ENCODE measurements at places on chromosomes 5 and 9. TPM values are rescaled to one million over a fixed set of nuclear protein-coding genes. Genes with fewer than 3 reads are reported as not detected.

- no peak for DNase-seq
These were observed 722.0 kb upstream of the ADAMTS16 start for GRCh38 chr5:4418084-4418483.

- DNase-seq, result peak; percentile 33
These were observed 82.2 kb upstream of the ICE1 start for GRCh38 chr5:5340206-5340729.

- no peak for DNase-seq
These were observed 328.6 kb downstream of the PDE4D start for GRCh38 chr5:59564895-59565294.

- no peak for DNase-seq
These were observed 57.8 kb upstream of the SPINK5 start for GRCh38 chr5:148005788-148006520.

DNA sequence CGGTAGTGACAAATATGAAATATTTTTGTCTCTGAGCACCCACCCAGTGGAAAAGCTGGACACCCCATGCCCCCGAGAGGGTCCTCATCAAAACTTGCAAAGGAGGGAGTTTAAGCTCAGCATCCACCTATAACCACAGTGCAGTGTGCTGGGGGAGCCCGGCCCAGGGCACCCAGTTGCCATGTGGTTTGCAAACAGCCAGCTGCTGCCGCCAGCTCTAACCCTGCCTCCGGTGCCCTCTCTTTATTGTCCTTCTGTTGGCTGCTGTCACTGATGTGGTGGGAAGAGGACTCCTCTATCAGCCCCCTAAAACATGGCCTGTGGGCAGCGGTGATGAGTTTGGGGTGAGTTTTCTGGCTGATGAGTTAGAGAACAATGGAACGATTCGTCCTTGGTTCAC lies 160.9 kb upstream of the MVB12B start:
- no peak for DNase-seq

TLE1 gene
- 49.4 TPM for total RNA-seq

DNA sequence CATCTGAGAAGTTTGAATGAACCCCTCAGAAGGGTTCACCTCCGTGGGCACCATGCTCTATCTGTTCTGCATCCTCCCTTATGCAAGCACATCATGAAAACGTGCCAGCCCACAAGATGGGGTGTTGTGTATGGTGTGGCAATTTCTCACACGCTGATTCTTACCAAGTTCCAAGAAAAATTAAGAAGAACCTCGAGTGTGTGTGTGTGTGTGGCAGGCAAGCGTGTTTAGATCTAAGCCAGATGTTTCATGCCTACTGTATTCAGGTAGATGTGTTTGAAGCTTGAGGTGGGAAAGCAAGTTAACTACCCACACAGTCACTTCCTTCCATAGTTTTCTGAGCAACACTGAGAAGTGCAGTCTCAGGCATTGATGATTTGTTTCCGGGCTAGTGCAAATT lies 77.7 kb upstream of the GNA14 start:
- DNase-seq, result no peak

DNA sequence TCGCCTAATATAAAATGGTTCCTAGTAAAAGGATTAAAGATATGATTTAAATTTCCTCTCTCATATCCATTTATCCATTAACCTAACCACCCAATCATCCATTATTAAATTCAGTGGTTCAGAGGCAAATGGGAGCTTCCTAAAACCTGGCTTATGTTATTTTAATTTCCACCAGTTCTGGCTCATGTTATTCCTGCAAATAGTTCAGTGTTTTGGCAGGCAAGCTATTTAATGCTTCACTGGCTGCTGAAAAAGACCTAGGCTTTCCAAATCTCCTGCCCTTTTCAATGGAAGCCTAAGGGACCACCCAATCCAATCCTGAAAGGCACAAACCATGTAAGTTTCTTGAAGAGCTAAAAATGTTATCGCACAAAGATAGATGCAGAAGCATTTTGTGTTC lies 52.3 kb downstream of the POC5 start:
- DNase-seq, result no peak

- DNase-seq, result peak; percentile 88
These were observed 13.0 kb downstream of the CXXC5 start for GRCh38 chr5:139660923-139661814.

N4BP3 gene
- 8.0 TPM for total RNA-seq

MSX2 gene
- total RNA-seq, result not detected

MPDZ gene
- total RNA-seq, result 40.4 TPM

PRLR gene
- 3.3 TPM for total RNA-seq

DNA sequence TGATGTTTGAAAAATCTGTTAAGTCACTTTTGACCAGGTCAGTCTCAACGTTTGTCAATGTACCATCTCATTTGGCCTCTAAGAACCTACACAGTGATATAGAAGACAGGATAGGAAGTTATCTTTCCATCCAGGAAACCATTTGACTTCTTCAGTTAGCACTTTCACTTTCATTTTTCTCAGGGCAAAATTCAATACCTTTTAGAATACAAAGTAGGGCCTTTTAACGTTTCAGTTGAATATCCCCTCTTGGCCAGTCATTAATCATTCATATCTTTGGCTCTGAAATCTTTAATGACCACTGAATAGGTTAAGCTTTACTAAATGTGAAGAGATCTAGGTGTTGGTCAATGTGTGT lies 101.1 kb upstream of the GNAQ start:
- no peak for DNase-seq

SMIM33 gene
- not detected for total RNA-seq

GRCh38 chr5:140224658-140225057 lies 49.7 kb downstream of the CYSTM1 start:
- no peak for DNase-seq

LCN9 gene
- not detected for total RNA-seq

FBP1 gene
- total RNA-seq, result not detected

- no peak for DNase-seq
These were observed 175.6 kb downstream of the GABBR2 start for GRCh38 chr9:98533132-98533531.

DNA sequence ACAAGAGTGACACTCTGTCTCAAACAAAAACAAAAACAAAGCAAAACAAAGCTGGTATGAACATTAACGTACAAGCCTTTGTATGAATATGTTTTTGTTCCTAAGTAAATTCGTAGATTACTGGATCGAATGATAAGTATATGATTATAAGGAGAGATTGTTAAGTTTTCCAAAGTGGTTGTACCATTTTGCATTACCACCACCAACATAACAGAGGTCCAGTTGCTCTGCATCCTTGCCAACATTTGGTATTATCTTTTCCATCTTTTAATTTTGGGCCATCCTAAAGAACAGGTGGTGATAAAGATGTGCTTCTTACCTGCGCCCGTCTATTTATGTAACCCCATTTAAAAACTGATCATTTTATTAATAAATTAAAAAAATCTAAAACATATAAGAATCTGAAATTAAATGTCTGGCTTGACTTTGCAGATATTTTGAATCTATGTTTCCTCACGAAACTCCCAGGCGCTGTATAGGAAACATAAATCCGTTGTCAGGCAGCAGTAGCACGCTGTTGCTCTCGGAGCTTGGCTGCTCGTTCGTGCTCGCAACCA lies 593 bp upstream of the NAA35 start:
- DNase-seq, result no peak

ARID3C gene
- not detected for total RNA-seq

- no peak for DNase-seq
These were observed 87.3 kb downstream of the NTNG2 start for GRCh38 chr9:132249123-132249522.

GRCh38 chr5:172699999-172700364 lies 58.9 kb downstream of the NEURL1B start:
- DNase-seq, result no peak

GRCh38 chr5:75670577-75670976 lies 46.7 kb downstream of the POC5 start:
- no peak for DNase-seq

- DNase-seq, result peak; percentile 2
These were observed 22.4 kb downstream of the CCL28 start for GRCh38 chr5:43389679-43390329.

GRCh38 chr9:31185831-31186230 lies 1198.6 kb upstream of the ACO1 start:
- DNase-seq, result no peak

GRCh38 chr5:76715736-76716455 lies at the start of gene F2R:
Gene F2R, plus strand, starts transcription at chr5:76716126. Its CDS starts 182 bp downstream, at chr5:76716308.
- peak; percentile 5 for DNase-seq

CAMK4 gene
- total RNA-seq, result 130 TPM

GRIN3A gene
- 6.9 TPM for total RNA-seq

DNA sequence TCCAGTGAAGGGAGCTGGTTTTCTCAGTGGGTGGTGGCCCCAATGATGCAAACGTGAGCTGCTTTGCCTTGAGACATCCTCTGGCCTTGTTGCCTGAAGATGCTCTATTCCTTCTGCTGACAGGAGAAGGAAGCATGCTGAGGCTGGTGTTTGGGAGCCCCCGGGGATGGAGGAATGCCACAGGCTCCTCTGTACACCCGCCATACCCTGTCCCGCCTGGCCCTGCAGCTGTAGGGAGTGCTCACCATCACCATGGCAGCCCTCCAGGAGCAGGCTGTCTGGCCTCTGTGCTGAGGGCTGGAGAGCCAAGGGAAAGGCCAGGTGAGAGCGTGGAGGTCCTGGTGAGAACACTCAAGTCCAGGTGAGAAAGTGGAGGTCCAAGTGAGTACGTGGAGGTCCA lies 134.4 kb downstream of the MRPL36 start:
- no peak for DNase-seq

ALDH1A1 gene
- 1.4 TPM for total RNA-seq

SPAAR gene
- total RNA-seq, result 0.31 TPM

DNA sequence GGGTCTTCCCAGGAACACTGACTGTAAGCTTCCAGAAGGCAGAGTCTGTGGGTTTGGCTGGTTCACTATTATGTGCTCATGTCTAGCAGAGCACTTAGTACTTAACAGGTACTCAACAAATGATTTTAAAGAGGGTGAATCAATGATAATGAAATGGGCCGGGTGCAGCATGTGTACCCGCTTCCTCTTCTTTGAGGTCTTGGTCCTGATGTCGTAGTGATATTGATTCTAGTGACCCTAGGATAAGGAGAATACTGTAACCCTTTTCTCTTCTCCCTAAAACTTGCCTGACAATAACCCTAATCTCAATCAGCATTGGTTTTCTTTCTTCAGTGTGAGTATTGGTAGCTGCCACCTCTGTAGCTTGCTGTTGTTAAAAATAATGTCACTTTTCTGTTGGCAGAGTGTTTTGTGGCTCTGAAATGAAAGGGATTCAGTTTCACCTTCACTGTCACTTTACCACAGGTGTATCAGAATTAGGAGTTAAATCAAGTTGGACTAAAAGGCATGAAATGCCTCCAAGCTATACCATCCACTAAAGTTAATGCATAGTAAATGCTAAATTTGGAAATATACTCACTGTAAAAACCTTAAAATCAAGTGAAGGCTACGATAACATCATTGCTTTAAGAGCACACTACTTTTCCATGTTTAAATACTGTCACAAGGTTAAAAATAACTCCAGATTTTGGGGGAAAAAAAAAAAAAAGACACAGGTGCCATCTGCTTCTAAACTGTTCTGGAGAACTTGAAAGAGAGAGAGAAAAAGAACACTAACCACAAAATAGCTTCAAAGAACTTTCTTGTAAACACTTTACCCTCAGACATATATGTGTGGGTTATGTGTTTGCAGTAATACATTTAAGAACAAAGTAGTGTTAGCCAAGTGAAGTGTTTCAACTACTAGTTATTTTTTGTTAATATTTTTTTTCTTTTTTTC lies 6.0 kb downstream of the CAMK4 start:
- no peak for DNase-seq

- DNase-seq, result no peak
These were observed 501.2 kb downstream of the ZNF608 start for GRCh38 chr5:124245276-124245675.

DNA sequence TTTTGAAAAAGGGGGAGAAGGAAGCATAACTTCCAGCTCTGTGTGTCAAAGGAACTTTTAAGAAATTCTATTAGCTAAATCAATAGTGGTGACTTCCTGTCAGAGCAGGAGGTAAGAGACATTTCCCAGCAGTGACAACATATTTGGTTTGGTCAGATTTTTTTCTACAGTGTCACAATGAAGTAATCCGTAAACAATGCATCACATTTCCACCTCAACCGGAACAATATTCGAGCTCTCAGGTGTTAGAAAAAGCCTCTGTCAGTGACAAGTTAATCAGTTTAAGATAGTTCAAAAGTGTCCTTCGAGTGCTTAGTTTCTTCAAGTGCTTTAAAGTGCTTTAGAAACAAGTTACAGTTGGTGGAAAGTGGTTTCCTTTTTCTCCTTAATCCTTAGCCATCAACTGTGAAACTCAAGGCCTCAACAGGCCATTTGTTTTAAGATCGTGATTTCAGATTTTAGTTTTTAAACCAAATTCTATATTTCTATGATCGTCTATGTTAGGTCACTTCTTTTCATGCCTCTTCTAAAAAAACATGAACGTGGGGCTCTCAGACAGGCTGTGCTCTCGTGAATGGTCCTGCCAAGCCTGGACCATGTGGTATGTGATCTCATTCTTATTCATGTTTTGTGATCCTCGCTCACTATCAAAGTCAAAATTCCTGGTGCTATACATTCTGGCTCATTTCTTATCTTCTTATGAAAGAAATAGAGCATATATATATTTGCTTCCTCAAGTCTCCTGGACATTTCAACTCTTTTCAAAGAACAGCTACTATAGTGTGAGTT lies 181.9 kb upstream of the HMHB1 start:
- no peak for DNase-seq

PSMB7 gene
- total RNA-seq, result 145 TPM

DNA sequence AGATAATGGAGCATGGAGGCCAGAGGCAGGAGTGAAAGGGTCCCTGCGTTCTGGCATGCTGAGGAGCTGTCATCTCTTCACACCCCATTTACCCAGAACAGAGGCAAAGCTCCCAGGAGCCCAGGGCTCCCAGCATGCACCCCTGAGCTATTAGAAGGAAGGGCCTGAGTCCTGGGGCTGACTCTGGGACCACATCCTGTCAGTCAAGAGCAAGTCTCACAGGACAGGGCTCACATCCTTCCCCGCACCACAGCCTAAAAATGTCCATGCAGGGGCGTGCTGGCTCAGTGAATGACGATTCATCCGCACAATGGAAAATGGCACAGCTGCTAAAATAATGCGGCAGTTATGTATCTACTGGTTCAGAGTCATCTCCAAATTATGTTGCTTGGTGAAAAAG lies 31.4 kb downstream of the CAMK2A start:
- no peak for DNase-seq

DNA sequence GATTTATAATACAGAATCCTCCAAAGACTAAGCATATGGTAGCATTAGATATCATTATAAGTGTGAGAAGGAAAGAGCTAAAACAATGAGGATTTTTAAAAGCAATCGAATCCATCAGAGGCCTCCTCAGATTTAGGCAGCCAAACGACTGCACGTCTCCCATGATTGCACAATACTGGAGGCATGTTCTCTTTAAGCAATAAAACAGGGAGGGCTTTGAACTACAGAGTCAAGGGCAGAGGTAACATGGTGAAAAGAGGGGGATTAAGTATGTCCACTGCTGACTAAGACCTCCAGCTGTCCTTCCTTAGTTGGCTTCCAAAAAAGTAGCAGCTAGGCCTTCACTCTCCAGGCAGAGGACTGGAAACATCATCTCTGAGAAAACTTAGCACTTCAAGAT lies 298.7 kb upstream of the RGMB start:
- DNase-seq, result no peak

ISL1 gene
- not detected for total RNA-seq

Measured in occipital lobe (tissue), 3 donors.